Stimulated activated CD8-positive, alpha-beta memory T cell treated with anti-CD3 and anti-CD28 coated beads, Interleukin-7, amount 100 ng/mL, for 4 hours (primary cell): ENCODE measurements at places on chromosomes 6 and 20.

DNA sequence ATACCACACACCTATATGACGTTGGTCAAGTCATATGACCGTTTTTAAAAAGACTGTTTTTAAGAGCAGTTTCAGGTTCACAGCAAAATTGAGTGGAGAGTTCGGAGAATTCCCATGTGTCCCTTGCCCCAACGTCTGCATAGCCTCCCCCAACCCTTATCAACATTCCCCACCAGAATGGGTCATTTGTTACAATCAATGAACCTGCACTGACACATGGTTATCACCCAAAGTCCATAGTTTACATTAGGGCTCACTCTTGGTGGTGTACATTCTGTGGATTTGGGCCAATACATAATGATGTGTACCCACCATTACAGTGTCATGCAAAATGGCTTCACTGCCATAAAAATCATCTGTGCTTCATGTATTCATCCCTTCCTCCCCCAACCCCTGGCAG, 52.0 kb downstream of the ZBTB2 start:
- DNase-seq, result no peak

- no peak for DNase-seq
These were observed 174.1 kb downstream of the ADAT2 start for GRCh38 chr6:143276436-143276835.

GRCh38 chr6:142823256-142823902, 121.6 kb downstream of the HIVEP2 start:
- DNase-seq, result no peak

- no peak for DNase-seq
These were observed 170.8 kb downstream of the SASH1 start for GRCh38 chr6:148513145-148514071.

- no peak for DNase-seq
These were observed 15.7 kb upstream of the PARD6B start for GRCh38 chr20:50715694-50716093.

GRCh38 chr6:143039548-143039947, 21.1 kb upstream of the AIG1 start:
- no peak for DNase-seq

GRCh38 chr6:10000551-10000950, 414.3 kb downstream of the TFAP2A start:
- no peak for DNase-seq

DNA sequence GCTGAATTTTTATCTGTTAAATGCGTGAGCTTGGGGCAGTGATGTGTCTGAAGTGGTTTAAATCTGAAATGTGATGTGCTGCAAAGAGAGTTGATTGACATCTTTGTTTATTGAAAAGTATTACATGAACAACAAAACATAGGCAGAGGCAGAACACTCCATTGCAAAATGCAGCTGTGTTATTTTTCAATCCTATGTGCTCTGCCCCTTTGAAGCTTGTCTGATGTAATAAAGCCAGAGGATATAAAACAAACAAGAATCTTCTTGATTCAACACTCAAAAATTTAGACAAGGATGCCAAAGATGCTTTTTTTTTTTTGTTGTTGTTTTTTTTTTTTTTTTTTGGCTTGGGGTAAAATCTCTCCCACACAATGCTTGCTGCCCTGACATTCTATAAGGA, 482.4 kb upstream of the MMS22L start:
- DNase-seq, result no peak

GRCh38 chr6:97085772-97086171, 161.2 kb downstream of the KLHL32 start:
- no peak for DNase-seq

GRCh38 chr6:16097382-16098171, 31.3 kb upstream of the MYLIP start:
- DNase-seq, result no peak

GRCh38 chr20:10171864-10172751, 46.5 kb upstream of the SNAP25 start:
- DNase-seq, result peak; percentile 9

DNA sequence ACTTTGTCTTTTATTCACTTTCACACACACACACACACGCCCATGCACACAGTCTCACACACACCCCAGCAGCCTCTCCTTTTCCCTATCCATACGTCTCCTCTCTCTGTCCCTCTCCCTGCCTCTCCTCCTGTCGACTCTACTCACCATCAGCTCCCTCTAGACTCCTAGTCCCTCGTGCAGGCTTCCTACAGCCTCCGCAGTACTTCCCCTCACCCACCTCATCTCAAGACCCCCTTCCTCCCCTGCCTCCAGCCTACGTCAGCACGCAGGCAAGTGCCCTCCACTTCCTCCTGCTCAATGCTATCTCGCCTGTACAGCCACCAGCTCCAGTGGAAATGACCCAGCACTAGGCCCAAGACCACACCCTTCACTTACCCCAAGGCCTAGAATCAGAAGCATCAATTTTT, 820 bp upstream of the TREML2 start:
- no peak for DNase-seq

- no peak for DNase-seq
These were observed 6.5 kb upstream of the NUS1 start for GRCh38 chr6:117668736-117669135.

GRCh38 chr6:83057705-83058321, 7.8 kb downstream of the UBE3D start:
- no peak for DNase-seq

DNA sequence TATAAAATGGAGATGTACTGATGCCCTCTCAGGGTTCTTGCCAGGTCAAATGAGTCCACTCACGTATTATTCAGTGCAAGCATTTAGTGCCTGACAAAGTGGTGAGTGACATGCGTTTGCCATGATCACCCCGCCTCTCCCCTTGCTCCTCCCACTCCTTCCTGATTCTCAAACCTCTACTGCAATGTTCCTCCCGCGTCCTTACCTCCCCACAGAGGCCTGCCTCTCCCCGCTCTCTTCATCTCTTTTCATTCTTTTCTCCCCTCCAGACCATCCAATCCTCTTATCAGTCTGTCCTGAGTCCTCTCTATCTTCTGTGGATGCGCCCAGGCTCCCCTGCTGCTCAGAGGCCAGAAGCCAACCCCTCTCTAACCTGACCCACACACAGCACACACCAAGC, 40.7 kb downstream of the KCNK5 start:
- DNase-seq, result peak; percentile 14

GRCh38 chr6:56040223-56040622, 164.8 kb upstream of the BMP5 start:
- DNase-seq, result no peak

DNA sequence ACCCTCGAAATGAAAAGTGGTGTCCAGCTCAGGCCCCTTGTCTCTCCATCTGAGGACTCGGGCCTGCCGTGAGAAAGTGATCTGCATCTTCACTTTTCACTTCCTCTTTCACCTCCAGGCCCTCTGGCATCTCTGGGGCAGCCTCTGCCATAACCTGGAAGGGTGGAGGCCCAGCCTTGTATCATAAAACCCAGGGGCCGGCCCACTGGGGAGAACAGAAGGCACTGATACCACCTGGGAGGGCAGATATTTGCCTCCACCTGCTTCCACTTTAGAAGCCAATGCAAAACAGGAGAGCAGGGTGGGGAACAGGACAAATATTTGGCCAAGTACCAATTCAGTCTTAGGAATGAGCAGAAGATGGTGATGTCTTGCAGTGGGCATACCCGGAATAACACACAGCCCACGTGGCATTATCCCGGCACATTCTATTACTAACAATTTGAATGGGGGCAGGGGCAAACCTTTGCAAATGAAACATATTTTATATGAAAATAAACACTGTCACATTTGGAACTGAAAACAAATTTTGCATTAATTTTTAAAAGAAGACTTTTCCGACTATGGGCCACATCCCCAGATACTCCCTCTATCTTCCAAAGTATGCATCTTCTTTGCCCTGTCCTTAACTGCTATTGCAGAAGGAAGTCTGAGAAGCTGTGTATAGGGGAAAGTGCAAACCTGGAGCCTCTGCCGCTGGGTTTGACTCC, 69.2 kb upstream of the TBC1D7 start:
- DNase-seq, result no peak

DNA sequence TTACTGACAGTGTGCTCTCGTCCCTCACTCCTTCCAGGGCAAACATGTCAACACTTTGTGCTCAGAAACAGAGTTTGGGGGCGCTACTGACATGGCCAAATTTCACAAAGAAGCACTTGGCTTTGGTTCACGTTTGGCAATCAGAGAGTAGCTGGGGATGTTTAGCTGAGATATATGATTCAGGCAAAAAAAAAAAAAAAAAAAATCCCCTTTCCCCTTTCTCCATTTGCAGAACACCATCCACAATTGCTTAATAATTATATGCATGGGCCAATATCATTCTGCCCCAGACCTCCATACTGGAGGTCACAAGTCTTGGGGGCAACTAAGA, 128.4 kb upstream of the ADGRF1 start:
- no peak for DNase-seq

DNA sequence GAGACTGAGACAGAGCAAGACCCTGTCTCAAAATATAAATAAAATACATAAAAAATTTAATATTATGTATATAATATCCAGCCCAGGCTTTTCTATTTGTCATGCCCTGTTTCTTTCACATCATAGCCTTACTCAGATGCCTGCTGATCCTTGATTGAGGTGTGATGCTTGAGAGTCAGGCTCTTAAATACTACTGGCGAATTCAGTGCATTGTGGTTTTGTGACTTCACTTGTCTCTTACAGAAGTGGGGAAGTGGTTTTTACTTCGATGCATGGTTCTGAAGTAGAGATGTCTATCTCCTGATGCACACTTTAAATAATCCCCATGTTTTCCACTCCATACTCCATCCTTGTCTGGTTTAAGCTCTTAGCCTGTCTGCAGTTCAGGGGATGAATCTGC, 29.1 kb downstream of the ASXL1 start:
- DNase-seq, result peak; percentile 6

GRCh38 chr20:53751620-53752318, 158.1 kb upstream of the ZNF217 start:
- no peak for DNase-seq

DNA sequence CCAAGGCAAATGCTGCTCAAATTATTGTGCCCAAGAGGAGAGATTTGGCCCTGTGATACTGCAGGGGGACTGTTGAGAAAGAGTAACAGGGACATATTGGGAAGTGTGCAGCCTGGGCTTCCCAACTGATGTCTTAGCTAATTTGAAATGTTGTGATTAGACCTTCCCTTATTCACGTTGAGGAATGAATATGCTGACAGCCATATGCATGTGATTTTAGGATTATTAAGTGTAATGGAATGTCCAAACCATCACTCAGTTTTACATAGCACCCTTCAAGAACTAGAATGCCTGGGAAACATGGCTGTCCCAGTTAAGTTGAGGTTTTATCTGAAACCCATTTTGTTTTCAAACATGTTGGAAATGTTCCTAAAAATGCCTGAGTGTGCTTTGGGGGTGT, 81.4 kb downstream of the CARMIL1 start:
- DNase-seq, result no peak

DNA sequence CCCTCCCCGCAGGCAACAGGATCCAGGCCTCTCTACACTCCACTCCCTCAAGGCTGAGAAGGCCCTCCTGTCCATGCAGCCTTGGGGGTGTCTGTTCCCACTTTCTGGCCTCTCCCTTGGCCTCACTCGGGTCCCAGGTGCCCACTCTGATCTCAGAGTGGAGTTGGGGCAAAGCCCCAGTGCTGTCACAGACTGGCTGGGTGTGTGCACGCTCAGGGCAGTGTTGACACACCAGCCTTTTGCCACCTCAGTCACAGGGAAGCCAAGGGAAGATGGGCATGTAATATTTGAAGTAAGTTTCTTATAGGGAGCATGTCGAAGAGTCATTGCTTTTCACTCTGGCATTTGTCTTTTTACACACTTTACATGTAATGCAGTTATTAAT, 44.9 kb downstream of the HLA-DRA start:
- DNase-seq, result no peak

- DNase-seq, result no peak
These were observed 1.8 kb upstream of the SIM1 start for GRCh38 chr6:100466410-100467128.

GRCh38 chr20:62688083-62688482, 20.6 kb upstream of the NTSR1 start:
- no peak for DNase-seq

GRCh38 chr6:129776542-129777330, 66.8 kb upstream of the ARHGAP18 start:
- no peak for DNase-seq

GRCh38 chr6:166342349-166343149, at the start of gene SFT2D1:
Gene SFT2D1, minus strand, starts transcription at chr6:166342545. Its CDS starts 64 bp downstream, at chr6:166342481.
- DNase-seq, result peak; percentile 62

GRCh38 chr6:53813801-53814200, 19.0 kb downstream of the LRRC1 start:
- DNase-seq, result no peak

DNA sequence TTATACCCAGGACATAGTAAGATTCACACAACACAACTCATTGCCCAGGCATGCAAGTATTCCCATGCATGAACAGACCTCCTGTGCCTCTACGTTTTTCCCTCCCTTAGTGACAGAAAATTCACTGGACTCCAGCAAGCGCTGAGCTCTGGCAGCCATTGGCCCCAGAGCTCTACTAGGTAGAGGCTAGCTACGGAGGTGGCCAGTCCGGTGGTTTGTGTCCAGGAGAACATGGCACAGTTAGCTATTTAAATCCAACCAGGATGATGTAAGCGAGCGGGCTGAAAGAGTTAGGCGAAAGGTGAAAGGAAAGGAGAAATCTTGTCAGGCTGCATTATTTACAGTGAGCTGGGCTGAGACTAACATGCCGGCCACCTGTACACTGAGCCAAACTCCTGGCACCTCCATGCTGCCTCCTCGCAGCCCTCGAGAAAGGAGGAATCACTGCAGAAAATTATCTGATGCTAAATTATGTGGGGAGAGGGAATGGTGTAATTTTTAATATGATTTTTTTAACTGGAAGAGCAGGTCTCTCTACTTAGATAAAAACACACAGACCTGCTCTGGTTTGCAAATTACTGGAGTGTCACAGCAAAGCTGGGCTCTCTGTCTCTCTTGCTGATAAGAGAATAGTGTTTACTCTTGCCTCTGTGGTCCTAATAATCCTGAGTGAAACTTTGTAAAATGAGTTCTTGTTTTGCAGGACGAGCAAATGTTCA, 50.1 kb upstream of the ARMC2 start:
- no peak for DNase-seq

DNA sequence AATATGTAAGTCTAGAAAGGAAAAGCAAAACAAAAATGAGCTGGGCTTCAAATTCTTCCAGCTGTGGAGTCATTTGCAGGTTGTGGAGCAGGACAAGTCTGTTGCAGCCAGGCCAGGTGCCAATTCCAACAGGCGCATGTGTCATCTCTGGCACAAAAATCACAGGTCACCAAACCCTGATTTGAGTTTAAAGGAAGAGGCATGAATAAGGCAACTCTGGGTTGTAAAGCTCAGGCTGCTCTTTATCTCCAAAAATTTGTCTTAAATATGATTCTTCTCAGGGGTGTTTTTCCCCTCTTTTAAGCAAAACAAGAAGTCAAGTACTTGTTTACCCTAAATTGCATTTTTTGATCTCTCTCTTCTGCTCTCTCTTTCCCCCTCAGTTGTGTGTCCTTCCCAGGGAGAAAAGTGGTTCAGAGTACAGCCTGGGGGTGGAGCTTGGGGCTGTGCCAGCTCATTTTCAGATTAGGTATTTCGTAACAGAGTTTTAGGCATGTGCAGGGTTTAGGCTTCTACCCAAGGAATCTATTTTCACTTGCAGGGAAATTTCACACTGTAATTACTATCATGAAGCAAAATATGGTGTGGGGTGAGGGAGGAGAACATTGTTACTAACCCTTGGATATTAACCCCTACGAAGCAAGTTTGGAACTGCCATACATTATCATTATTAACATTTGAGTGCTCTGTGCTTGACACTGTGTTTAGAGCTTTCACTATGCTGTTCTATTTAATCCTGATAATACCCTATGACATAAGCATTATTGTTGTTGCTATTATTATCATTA, 8.3 kb upstream of the NCOA3 start:
- peak; percentile 32 for DNase-seq
